ENCODE measurements at places on chromosomes 4 and X. TPM values are rescaled to one million over a fixed set of nuclear protein-coding genes. Genes with fewer than 3 reads are reported as not detected.

Gene RBM47
- total RNA-seq: 0.32 TPM

Gene TMEM128
- 29.9 TPM for total RNA-seq

Gene SNX12
- 65.1 TPM for total RNA-seq

Gene AADAT
- total RNA-seq: 2.1 TPM

Gene DBET
- not detected for total RNA-seq

Gene ANOS1
- not detected for total RNA-seq
